Aortic smooth muscle cell (primary cell): ENCODE measurements at places on chromosomes 2 and 18. TPM values are rescaled to one million over a fixed set of nuclear protein-coding genes. Genes with fewer than 3 reads are reported as not detected.

The CLEC4F gene
- total RNA-seq = not detected in 2 replicates

The ZFP36L2 gene
- total RNA-seq = 6.9 and 12.6 TPM in 2 replicates

The IL18R1 gene
- total RNA-seq = 0.75 and 1.5 TPM in 2 replicates

The STAMBP gene
- 23.8 and 24.4 TPM in 2 replicates for total RNA-seq

The VPS54 gene
- total RNA-seq = 19.6 and 21.3 TPM in 2 replicates

The NEDD4L gene
- total RNA-seq = 1.3 and 3.6 TPM in 2 replicates

The CACNB4 gene
- 0.79 and 1.3 TPM in 2 replicates for total RNA-seq

The MOGAT1 gene
- not detected in 2 replicates for total RNA-seq

The WDR7 gene
- total RNA-seq = 26.2 and 27.2 TPM in 2 replicates

The HTR2B gene
- total RNA-seq = 118 and 269 TPM in 2 replicates

The CAVIN2 gene
- 5.8 and 17.4 TPM in 2 replicates for total RNA-seq

The DUSP11 gene
- total RNA-seq = 24.4 and 24.6 TPM in 2 replicates

The ERBB4 gene
- 7.7 and 17.0 TPM in 2 replicates for total RNA-seq

The CDK15 gene
- total RNA-seq = 0.12 TPM in 1 of 2 replicates, not detected in the other

The RAB6C gene
- under 0.01 TPM in 1 of 2 replicates, not detected in the other for total RNA-seq

The AFF3 gene
- total RNA-seq = under 0.01 TPM in 1 of 2 replicates, not detected in the other

The GALNT5 gene
- 28.8 and 64.5 TPM in 2 replicates for total RNA-seq

The VWC2L gene
- total RNA-seq = under 0.01 TPM in 1 of 2 replicates, not detected in the other

The XPO1 gene
- total RNA-seq = 209 and 216 TPM in 2 replicates

The TMEM37 gene
- 0.13 TPM in 1 of 2 replicates, not detected in the other for total RNA-seq

The MTIF2 gene
- 42.7 and 43.0 TPM in 2 replicates for total RNA-seq
